ENCODE measurements at places on chromosomes 7 and 10.

- DNase-seq = no peak
Measured at GRCh38 chr7:42025635-42026375, 211.2 kb downstream of the GLI3 start.

DNA sequence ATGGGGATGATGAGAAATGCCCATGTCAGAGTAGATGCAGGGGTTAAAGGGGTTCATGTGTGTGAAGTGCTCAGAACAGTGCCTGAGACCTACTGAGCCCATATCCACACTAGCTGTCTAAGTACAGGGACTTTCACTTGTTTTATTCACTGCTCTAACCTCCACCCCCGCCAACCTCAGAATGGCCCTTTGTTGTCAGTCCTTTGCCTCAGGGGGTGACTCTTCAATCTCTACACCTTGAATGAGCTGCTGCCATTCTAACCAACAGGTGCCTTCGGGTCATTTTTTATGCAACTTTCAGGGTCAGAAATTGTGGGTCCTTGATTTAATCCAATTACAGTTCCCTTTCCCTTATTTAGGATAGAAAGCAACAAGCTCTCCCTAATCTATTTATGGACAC is 26.2 kb downstream of the VSTM4 start:
- DNase-seq = no peak

- DNase-seq = no peak
Measured at GRCh38 chr10:126373972-126374371, 14.3 kb downstream of the ADAM12 start.

DNA sequence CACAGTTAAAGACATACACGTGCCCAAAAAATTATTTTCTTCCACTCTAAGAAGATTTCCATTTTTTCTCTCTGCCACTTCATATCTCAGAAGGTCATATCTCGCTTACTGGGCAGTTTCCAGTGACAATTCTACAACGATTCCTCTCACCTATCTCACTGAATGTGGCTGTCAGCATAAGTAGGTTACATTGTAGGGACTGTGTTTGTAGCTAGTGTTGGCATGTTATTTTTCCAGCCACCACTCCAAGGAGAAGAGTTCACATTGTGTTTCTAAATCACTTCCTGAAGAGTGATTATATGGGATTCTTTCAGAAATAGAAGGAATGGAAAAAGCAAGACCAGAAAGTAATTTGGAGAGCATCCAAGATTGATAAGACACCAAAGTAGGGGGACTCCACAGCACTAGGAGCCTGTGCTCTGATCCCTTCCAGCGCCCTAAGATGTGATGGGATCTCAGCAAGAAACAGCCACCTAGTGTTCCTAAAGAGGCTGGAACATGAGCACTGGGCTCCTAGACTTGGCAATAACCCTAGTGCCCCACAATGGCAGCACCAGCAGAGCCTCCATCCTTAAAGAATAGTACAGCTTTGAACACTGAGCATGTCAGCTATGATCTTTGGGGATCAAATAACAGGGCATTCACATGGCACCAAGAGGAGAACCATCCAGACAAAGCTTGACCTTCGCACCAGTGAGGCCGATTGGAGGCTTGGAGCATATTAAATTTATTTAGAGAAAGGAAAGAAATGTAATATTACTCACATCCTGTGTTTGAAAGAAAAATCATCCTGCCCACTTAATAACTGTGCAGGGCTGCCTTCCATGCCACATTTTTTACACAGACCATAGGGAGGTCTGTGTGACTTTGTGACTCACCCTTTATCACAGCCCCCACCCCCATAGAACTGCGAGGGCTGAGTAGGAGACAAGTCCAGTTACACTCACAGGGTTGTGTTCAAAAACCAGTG is 51.8 kb downstream of the CAV1 start:
- no peak for DNase-seq

DNA sequence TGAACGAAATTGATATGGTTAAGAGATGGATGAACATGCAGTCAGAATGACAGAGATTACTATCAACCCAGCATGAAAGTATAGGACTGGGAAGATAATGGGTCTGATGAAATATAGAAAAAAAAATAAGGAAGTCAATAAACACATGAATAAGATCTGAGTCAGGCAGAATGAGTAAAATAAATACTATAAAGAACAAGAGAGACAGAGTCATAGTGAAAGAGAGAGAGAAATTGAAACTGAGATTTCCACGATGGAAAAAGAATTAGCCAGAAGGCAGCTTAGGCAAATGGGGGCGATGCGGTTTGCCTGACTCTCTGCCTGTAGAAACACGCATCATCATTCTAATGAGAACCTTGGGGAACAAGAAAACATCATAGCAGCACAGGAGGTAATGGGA is 26.6 kb downstream of the SEMA3D start:
- DNase-seq = no peak

GRCh38 chr7:67401492-67401891 is 404.9 kb downstream of the TYW1 start:
- DNase-seq = no peak

DNA sequence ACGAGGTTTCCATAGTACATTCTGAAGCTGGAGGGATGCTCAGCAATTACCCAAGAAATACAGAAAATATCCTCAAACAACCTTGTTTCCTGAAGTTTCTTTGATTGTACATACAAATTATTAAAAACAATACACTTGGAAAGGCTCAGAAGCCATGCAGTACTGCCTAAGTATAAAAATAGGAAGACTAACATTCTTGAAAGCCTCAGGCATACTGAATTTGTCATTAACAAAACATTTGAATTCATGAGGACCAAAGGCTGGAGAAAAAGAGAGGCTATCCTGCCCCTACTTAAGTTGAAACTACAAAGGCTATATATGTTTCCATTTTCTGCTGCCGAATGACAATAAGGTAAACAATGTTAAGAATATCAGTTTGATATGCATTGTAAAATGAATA is 54.3 kb upstream of the SGCE start:
- DNase-seq = no peak

DNA sequence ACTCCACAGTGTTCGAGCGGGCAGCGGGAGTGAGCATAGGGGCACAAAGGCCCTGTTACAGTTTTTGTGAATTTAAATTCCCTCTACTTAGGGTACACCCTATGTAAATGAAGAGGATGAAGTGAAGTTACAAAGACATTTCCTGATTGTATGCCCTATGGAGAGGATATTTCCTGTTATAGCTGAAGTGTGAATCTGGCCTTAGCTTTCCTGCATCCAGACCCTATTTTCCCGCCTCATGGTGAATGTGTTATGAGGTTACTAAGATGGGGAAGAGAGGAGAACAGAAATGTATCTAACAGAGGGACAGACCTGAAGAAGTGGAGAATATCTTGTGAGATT is 37.8 kb upstream of the COMMD3 start:
- no peak for DNase-seq

DNA sequence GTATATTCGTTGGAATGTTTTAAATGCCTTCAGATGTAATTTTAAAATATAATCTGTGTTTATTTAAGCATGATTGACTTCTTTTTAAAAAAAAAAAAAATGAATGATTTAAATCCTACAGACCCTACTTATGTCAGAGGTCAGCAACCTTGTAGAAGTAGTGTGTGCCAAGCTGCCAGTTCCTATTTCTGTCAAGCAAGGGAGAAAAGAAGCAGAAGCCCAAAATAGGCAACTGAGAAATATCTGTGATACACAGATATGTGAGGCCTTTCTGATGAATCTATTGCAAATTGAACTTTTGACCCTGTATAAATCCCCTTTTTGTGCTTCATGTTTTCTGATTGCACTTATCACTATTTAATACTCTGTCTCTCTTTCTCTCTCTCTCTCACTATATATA is 199.5 kb downstream of the LRRN3 start:
- no peak for DNase-seq

DNA sequence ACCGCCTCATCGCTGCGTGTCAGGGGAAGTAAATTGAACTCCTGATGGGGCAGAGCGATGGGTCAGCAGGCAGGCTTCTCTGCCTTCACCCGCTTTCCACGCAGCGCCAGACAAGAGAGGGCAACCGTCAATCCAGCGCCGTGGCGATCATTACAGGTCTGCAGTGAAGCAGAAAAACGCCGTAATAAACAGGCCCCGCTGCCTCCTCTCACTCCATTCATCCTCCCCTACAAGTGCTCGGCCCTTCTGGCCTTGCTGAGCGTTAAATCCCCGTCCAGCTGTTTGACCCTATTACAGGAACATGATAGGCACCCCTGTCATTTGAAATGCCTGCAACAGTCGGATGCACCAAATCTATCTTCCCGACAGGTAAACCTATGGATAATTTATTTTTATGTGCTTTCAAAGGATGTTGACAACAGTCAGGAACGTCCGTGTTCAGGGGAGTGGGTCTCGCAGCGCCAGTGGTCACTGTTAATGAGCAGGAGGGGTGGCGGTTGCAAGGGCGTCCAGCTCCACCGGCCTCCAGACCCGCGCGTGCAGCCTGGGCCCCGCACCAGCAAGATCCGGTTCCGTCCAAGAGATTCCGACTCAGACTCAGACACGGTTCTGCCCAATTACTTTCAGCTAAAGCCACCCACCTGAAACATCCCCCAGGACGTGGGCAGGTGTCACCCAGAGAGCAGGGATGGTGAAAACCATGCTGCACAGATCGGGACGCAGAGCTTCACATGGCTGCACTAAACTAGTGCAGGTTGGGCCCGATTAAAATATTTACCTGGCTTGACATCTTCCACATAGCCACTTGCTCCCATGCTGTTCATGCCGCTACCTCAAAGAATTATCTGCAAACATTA is 508.0 kb upstream of the MGMT start:
- peak; percentile 28 for DNase-seq

DNA sequence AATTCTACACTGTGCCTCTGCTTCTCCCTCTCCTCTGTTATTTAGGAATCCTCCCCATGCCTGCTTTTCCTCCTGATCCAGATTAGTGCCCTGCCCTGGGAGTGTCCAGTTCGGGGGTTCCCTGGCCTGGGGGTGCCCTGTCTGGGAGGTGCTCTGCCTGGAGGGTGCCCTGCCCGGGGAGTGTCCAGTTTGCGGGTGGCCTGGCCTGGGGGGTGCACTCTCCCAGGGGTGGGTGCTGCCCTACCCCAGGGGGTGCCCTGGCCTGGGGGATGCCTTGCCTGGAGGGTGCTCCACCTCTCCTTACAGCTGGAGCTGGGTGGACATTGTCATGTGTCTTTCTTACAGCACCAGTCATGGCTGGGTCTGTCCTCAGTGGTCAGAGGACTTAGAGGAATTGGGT is 20.2 kb downstream of the RAMP3 start:
- DNase-seq = no peak

DNA sequence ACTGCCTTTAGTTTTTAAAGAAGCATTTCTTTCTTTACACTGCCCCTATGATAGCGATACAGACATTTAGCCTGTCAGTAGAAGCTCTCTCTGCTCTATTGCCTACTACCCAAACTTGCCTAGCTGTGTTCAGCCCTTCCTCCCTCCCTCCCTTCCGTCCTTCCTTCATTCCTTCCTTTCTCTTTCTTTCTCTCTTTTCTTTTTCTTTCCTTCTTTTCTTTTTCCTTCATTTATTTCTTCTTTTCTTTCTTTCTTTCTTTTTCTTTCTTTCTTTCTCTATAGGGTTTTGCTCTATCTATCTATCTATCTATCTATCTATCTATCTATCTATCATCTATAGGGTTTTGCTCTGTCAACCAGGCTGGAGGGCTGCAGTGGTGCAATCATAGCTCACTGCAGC is 7.1 kb upstream of the ZNF212 start:
- no peak for DNase-seq

DNA sequence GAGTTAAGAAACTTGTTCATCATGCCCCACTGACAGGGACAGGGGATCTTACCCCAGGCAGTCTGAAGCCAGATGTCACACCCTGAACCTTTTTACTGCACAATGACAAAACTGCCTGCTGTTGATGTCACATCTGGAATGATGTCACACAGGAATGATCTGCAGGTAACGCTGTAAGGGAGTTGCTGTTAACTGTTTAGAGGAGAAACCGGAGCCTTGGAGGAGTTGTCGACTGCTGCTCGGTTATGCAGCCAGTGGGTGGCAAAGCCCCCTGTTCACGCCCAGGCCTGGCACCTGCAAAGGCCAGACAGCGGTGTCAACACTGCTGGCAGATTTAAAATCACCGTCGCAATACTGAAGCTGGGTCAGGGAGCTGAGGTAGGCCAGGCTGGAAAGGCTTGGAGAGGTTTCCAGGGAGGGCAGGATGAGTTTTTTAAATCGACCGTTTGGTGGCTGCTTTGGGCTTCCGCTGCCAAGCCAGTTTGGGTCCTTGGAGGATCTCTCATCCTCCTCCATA is 10.0 kb upstream of the SLIT1 start:
- no peak for DNase-seq

DNA sequence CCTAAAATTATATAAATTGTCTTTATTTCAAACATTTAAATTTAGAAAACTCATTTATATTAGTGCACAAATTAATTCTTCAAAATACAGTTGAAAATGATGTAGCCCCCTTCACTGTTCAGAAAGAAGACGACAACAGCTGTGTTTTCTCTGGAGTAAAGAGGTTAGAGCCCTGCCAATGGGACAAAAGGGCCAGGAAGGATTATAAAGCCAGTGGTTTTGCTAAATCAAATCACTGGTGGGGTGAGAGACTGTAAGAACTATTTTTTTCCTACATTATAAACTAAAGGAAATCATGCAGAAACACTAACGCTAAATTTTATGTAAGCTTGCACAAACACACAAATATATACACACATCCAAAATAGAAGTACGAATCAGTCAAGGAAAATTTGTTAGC is 386.6 kb downstream of the PARD3 start:
- DNase-seq = no peak

- DNase-seq = no peak
Measured at GRCh38 chr10:46233181-46233580, 53.6 kb upstream of the ANTXRL start.

DNA sequence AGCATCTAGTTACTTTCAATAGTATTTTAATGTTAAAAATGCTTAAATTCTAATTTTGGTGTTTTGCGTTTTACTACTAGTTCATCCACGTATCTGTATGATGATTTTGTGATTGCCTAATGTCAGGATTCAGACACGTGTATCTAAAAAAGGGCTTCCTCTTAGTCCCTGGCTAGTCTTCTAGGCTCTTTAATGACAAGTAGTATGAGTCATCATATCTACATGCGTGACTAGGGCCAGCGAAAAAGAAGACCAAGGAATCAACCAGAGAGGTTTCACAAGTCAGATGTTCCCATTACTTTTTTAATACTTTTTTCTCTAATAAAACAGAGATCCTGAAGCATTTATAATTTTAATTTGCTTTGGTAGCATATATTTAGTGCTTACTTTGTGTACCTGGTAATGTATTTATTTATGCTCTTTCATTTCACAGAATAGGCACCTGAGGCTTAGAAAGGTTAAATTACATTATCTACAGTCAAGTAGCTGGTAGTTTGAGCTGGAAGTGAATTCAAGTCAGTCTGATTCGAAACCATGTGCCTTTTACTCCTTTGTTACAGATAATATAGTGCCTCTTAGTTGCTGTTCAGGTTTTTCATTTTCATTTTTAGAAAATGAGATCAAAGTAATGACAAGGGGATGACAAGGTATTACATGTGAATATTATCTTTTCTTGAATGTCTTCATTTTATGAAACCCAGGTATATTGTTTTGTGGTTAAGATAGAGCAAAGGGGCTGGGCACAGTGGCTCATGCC is 140.3 kb downstream of the FOXP2 start:
- DNase-seq = no peak
